ENCODE measurements at places on chromosomes 16 and 17. TPM values are rescaled to one million over a fixed set of nuclear protein-coding genes. Genes with fewer than 3 reads are reported as not detected.

Gene LRRC75A
- 6.2 TPM for total RNA-seq

Gene TBC1D10B
- 52.5 TPM for total RNA-seq

Gene CCDC40
- 3.1 TPM for total RNA-seq

Gene TMC8
- 431 TPM for total RNA-seq

Gene SPATA2L
- 14.6 TPM for total RNA-seq

Gene APOBR
- 16.9 TPM for total RNA-seq

Gene NTN1
- total RNA-seq: 0.07 TPM

Gene LGALS3BP
- total RNA-seq: 51.6 TPM

Gene FADS6
- total RNA-seq: not detected

Gene RNF151
- total RNA-seq: 0.38 TPM

- DNase-seq: no peak
Measured at GRCh38 chr16:51450909-51451308, 299.8 kb upstream of the SALL1 start.

GRCh38 chr17:15351478-15351840 lies 10.1 kb upstream of the TEKT3 start:
- no peak for DNase-seq

GRCh38 chr16:69118994-69119393 lies 13.4 kb downstream of the CHTF8 start:
- DNase-seq: no peak

GRCh38 chr16:35296962-35297653 lies 1837.7 kb downstream of the TP53TG3F start:
- no peak for DNase-seq

DNA sequence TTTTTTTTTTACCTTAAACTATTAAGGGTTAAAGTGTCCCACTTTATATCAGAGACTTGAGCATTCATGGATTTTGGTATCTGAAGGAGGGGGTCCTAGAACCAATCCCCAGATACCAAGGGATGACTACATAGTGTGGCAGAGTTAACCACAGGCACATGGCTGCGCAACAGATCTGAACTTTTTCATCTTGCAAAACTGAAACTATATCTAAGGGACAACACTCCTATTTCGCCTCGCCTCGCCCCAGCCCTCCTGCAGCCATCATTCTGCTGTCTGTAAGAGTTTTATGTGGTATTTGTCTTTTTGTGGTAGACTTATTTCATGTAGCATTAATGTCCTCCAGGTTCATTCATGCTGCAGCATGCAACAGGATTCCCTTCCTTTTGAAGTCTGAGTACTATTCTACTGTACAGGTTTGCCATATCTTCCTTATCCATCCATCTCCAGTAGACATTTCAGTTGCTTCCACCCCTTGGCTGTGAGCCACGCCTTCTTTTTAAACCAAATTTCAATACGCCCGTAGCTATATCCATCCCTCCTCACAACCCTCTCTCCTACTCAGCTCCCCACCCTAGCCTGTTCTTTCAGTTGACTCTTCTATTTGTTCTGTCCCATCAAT lies 53.2 kb downstream of the AMFR start:
- DNase-seq: no peak

DNA sequence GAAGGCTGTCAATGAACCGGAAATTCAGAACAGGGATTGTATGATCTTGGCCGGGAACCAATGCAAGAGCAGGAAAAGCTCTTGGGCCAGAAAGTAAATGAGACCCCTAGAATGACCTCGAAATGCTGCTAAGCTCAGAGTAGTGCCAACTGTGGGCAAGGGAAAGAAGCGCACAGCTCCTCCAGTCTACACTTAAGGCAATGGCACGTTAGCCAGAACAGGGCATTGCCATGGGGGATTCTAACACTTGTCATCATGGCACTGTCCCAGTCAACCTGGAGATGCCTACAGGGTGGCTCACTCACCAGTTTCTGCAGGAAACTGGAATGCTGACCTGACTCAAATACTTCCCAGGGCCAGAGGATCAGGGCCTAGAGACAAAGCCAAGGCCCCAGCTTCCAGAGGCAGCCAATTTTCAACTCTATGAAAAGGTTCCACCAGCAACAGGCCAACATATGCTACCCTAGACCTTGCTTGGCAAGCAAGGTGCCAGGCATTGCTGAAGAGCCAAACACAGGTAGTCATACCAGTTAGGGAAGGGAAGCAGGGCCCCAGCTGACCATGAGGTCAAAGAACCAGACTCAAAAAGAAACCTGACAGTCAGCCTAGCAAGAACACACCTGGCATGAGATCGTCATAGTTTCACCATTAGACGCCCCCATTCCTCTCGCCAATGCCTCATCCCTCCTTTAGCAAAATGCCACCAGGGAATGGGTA lies 34.9 kb downstream of the ARHGAP17 start:
- no peak for DNase-seq

- no peak for DNase-seq
Measured at GRCh38 chr17:14353861-14354474, 53.1 kb downstream of the HS3ST3B1 start.

GRCh38 chr17:61253362-61253761 lies 146.3 kb upstream of the TBX2 start:
- no peak for DNase-seq

GRCh38 chr17:11300738-11301137 lies 59.7 kb downstream of the SHISA6 start:
- DNase-seq: no peak

DNA sequence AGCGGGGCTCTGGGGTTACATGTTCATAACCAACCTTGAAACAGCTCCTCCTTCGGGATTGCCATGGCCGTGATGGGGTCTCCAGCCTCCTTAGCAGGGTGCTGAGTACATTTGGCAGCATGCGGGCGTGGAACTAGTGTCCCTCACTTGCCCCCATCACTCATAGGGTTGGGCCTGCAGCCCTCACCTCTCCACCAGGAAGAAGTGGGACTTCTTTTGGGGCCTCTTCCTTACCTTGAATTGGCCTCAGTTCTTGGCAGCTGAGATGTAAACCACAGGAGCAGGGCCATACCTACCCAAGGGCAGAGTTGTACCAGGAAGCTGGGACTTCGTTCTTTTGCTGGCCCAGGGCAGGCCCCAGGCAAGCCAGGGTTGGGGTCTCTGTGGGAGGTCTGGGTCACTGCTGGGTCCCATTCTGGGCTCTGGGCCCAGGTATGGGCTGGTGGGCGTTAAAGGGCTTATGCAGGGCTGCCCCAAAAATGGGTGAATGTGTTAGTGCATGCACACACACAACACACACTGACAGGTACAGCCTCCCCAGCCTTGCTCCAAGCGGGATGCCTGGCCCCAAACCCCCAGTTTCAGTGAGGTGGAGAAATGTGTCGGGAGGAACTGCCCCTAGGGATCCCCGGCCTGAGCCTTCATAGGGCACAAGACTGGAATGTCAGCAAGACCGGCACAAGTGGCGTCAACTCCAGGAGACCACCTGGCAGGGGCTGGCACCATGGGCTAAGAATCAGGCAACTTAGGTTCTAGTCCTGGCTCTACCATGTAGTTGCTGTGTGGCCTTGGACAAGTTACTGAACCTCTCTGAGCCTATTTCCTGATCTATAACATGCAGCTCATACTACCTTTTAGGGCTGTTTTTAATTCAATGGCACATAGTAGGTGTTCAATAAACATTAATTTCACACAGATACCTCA lies 3.9 kb upstream of the KRT15 start:
- DNase-seq: no peak

GRCh38 chr17:32943206-32943605 lies 15.3 kb downstream of the TMEM98 start:
- no peak for DNase-seq

GRCh38 chr17:14387036-14387435 lies 86.2 kb downstream of the HS3ST3B1 start:
- DNase-seq: no peak

DNA sequence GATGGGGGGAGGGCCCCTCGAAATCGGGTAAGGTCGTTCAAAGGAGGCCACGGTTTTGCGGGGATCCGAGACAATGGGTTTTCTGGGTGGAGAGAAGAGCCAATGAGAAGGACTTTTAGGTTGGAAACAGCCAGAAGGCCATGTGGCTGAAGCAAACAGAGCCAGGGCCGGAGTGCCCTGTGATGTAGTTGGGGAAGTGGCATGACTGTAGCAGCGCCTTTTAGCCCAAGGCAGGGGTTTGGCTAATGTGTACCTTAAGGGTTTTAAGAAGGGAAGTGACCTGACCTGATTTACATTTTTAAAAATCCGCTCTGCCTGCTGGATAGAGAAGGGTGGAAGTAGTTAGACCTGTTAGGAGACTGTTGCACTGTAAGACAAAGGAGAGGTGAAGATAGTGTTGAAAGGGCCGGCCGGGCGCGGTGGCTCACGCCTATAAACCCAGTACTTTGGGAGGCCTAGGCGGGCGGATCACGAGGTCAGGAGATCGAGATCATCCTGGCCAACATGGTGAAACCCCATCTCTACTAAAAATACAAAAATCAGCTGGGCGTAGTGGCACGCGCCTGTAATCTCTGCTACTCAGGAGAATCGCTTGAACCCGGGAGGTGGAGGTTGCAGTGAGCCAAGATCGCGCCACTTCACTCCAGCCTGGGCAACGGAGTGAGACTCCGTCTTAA lies 1.0 kb downstream of the LYRM1 start:
- no peak for DNase-seq

- no peak for DNase-seq
Measured at GRCh38 chr17:2388683-2389055, 12.2 kb downstream of the MNT start.

DNA sequence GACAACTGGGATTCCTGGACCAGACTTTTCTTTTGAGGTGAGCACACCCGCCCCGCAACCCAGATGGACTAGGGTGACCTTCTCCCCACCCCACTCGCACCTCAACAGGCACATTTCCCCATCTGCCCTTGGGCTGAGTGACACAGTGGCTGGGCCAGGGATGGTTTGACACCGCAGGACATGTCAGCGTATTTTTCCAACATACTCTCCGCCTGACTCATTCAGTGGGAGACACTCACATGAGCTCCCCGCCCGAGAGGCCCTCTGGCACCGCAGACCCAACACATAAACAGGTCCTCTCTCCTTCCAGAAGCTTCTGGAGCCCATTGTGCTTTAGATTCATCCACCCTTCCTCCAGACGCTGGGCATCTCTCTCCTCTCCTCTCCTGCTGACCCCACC lies 69.4 kb downstream of the ZDHHC7 start:
- no peak for DNase-seq

- no peak for DNase-seq
Measured at GRCh38 chr16:6481894-6482293, 850.8 kb upstream of the RBFOX1 start.

GRCh38 chr17:83191388-83192160 lies 112.2 kb downstream of the METRNL start:
- no peak for DNase-seq

- no peak for DNase-seq
Measured at GRCh38 chr16:56741399-56741798, 11.5 kb downstream of the NUP93 start.

GRCh38 chr17:82938486-82938872 lies 98.7 kb upstream of the ZNF750 start:
- no peak for DNase-seq

GRCh38 chr17:43880420-43880991 lies 26.8 kb downstream of the MPP2 start:
- DNase-seq: no peak

- no peak for DNase-seq
Measured at GRCh38 chr16:8568231-8568617, 22.1 kb downstream of the TMEM114 start.

DNA sequence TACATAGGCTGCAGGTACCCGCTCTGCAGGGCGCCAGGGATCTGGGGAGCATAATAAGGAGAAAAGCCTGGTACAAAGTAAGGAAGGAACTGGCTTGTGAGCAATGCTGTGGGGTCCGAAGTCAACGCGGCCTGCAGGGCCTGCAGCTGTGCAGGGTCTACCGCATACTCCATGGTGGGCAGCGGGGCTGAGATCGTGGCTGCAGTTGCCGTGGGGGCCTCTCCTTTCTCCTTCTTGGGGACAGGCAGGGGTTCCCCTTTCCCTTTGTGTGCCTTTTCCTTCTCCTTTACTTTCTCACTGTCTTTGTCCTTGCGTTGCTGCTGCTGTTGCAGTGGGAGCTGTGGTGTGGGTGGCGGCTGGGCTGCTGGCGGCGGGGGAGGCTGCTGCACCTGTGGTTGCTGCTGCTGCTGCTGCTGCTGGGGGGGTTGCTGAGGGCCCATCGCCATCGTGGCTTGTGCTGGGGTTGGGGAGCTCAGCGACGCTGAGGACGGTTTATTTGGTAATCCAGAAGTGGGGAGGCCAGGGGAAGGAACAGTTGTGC lies 259.6 kb downstream of the ZFHX3 start:
- no peak for DNase-seq

DNA sequence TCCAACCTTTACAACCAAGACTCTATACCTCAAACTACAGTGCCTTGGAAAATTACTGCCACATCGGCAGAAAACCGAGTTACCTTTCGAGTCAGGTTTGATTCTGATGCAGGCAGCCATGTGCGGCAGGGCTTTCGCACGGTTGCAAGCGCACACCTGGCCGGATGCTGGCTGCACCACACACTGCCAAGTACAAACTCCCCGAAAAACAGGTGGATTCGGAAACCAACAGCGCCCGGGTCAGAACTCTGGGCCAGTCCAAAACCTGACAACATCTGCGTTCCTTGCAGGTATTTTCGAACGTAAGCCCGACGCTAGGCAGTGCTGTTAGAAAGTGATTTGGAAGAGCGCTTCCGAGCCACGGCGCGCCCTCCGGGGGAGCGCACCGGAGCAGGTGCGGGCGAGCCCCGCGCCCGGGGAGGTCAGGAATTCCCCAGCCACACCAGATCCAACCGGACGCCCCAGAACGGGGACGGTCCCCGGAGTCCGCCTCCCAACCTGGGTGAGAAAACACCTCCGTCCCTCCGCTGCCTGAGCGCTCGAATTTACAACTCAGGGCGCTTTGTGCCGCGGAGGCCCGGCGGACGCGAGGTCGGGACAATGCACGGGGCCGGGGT lies 1.2 kb downstream of the USP7 start:
- DNase-seq: peak; percentile 68

DNA sequence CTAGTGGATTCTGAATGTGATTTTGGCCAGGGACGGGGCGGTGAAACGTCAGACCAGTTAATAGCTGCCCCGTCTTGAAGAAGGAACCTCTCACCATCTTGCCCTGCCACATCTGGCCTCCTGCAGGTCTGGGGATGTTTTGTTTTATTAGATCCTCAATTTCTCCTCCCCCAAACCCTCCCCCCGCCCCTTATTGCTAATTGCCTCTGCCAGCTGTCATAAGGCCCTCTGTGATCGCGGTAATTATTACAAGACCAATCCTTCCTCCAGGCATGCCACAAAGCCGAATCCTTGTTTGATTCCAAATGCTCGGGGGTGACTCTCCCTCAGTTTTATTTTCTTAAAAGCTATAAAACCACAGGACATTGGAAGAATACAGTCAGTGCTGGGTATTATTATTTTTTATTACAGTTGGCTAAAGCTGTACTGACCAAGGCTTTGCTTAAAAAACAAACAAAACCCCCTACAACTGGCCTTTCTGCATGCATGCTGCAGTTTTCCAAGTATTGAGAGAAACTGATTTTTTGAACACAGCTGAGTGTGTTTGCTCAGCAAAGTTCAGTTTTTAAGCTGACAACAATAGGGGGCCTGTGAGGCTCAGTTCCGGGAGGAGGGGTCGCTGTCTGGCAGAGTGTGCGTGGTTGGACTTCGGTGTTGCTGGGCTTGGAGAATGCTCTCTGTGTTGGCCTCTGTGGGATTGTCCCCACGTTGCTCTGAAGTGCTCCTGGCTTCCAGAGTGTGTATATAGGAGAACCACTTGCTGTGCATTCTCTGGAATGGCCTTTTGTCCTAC lies 1.7 kb downstream of the KSR1 start:
- no peak for DNase-seq
